ENCODE measurements at places on chromosomes 16 and 17.

- no peak for DNase-seq
Measured at GRCh38 chr17:79469646-79470045, 141.2 kb downstream of the RBFOX3 start.

GRCh38 chr16:23274968-23275367, 27.1 kb upstream of the SCNN1B start:
- no peak for DNase-seq

DNA sequence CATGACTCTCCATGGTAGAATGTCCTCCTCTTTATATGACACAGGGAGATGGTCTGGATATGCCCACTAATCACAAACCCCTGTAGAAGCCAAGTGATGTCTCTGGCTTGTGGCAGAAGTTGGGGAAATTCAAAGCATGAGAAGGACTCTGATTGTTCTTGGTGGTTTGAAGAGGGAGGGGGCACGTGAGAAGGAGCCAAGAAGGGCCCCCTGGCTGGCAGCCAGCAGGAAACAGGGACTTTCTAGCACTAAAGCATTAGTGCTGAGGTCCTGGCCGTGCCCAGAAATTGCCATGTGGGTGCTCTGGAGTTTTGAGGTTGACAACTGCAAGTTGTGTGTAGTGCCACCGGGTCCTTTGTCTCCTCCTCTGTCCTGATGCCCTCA, 199.9 kb downstream of the LGALS9B start:
- DNase-seq = peak; percentile 75

DNA sequence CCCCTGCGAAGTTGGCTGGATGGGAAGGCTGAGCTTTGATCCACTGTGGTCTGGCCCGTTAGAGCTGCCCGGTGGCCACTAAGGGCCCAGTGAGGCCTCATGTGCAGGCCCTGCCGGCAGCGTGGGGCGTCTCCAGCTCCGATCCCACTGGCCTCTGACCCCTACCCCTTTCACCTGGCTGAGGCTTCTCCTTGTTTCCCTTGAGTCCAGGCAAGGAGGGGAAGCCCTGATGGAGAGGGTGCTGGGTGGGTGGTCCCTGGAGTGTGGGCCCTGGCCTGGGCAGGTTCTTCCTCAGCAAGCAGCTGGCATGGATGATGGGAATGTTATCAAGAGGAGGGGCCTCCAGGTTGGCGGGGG, 356.8 kb downstream of the SEC14L1 start:
- peak; percentile 2 for DNase-seq
